ENCODE measurements at places on chromosomes 4 and X.
A peak's percentile ranks its signal among the peaks of the same experiment; 100 is the strongest.

DNA sequence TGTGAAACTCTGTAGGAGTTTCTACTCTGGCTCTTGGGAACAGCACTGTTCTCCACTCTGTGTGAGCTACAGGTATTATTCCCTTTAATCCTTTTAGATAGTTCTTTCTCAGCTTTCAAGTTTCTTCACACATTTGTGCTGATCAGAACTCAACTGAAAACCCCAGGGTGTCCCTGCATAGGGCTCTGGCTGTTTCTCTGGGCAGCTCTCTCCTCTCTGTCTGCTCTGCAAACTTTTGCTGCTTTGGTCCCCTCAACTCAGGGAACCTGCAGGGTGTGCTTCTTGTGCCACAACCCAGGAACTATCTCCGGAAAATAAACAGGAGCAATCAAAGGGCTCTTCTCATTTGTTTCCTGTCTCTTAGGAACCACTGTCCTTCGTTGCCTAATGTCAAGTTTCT is 196.6 kb upstream of the GABRA2 start:
- no peak for DNase-seq

- DNase-seq: no peak
Observed at GRCh38 chrX:22165732-22166457, 106.8 kb upstream of the CBLL2 start.

GRCh38 chr4:72935462-72935861 is 134.1 kb downstream of the COX18 start:
- DNase-seq: no peak

DNA sequence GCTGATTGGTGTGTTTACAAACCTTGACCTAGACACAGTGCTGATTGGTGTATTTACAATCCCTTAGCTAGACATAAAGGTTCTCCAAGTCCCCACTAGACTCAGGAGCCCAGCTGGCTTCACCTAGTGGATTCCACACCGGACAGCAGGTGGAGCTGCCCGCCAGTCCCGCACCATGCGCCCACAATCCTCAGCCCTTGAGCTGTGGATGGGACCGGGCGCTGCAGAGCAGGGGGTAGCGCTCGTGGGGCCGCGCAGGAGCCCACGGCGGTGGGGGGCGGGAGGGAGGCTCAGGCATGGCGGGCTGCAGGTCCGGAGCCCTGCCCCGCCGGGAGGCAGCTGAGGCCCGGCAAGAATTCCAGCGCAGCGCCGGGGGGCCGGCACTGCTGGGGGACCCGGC is 30.7 kb downstream of the MEPE start:
- DNase-seq: no peak

DNA sequence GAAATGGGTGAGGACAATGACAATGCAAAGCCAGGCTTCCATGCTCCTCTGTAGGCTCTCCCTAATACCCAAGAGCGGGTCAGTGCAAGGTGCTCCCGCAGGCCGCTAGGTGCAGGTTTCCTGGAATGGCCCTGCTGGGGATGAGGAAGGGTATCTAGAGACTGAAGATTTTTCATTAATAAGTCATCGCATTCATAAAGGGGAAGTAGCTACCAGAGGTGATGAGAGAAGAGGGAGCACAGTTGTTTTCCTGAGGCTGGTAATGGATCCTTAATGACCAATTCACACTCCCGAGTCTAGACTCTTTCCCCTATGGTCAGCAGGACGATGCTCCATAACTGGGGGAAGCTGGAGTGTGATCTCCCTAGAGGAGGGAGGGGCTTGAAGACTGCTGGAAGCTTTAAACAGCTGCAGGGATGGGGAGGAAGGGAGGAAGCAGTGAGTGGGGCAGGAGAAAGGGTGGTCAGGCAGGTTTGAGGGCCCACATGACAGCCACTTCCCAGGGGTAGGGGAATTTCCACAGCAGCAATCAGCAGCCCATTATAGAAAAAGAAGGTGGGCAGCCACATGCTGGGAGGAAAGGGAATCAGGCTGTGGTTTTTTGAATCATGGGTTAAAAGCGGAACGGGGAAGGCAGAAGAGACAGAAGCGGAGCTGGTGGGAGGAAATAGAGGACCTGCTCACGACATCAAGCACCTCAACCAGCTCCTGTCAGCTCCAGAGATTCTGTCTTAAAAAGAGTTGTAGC is 10.2 kb upstream of the ATP6AP2 start:
- peak; percentile 23 for DNase-seq

GRCh38 chr4:37422102-37422501 is 177.6 kb downstream of the NWD2 start:
- DNase-seq: no peak

- no peak for DNase-seq
Observed at GRCh38 chr4:5037553-5038551, 13.4 kb upstream of the STK32B start.

DNA sequence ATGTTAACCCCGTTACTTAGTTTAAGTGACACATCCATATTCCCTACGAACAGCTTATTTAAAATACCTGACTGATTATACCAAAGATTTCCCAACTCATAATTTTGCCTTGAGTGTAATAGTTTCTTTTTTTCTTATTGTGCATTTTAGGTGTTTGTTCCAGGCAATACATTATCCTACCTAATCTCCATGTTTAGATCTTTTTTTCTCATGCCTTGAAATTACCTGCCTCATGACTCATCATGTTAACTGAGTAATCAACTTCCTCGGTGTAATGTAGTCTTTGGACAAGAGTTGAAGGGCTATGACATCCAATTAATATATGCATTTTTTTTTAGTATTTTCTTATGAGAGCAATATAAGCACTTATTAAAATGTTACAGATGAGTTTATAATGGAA is 228.7 kb upstream of the ANKRD50 start:
- no peak for DNase-seq

DNA sequence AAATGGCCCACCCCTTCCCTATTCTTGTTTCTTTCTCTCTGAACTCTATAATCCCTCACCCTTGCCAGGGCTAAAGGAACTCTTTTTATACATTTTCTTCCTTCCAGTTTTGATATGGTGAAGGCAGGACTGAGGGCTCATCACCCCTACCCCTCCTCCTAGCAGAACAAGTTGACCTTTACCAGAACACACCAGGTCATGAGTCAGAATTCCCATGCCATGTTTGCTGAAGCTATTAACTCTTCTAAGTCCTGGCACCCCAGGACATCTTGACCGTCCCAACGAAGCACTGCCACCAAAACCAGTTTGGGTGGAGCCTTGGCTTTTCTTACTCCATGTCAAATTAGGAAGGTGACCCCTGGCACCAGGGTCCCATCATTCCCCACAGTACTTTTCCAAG is 57.5 kb upstream of the DYNLT3 start:
- DNase-seq: no peak

- DNase-seq: no peak
Observed at GRCh38 chr4:168699224-168699878, 202.5 kb downstream of the PALLD start.

GRCh38 chrX:130139474-130140201 is 26.0 kb downstream of the AIFM1 start:
- no peak for DNase-seq

Data from activated naive CD4-positive, alpha-beta T cell treated with anti-CD3 and anti-CD28 coated beads, Interleukin-2, amount 10 ng/mL, durations not matched to agents 7 days and 5 days (primary cell).